ENCODE measurements at places on chromosomes 13 and 19. TPM values are rescaled to one million over a fixed set of nuclear protein-coding genes. Genes with fewer than 3 reads are reported as not detected.

The TPTE2 gene
- total RNA-seq = not detected

The AMH gene
- total RNA-seq = 0.93 TPM

The ZNF649 gene
- 10.4 TPM for total RNA-seq

The HSD17B14 gene
- 2.7 TPM for total RNA-seq

The PODNL1 gene
- 0.53 TPM for total RNA-seq

The ZNF121 gene
- total RNA-seq = 47.1 TPM

The IL12RB1 gene
- not detected for total RNA-seq

The SIGLEC11 gene
- total RNA-seq = 0.13 TPM

The RUBCNL gene
- total RNA-seq = not detected

The NBEA gene
- total RNA-seq = 7.0 TPM

The TINCR gene
- not detected for total RNA-seq

The NLRP5 gene
- not detected for total RNA-seq

The ERICH6B gene
- not detected for total RNA-seq

The MAST1 gene
- 0.53 TPM for total RNA-seq

The ACP7 gene
- total RNA-seq = 0.27 TPM

The PIP5K1C gene
- 23.5 TPM for total RNA-seq

The IFT88 gene
- 18.6 TPM for total RNA-seq

The XAB2 gene
- 28.7 TPM for total RNA-seq

The SPACA7 gene
- total RNA-seq = not detected

The ZNF606 gene
- total RNA-seq = 14.8 TPM

The SPIB gene
- total RNA-seq = not detected

The ZNF699 gene
- 6.0 TPM for total RNA-seq

The SYCN gene
- total RNA-seq = not detected
